Activated CD8-positive, alpha-beta memory T cell treated with anti-CD3 and anti-CD28 coated beads for 1 hour (primary cell): ENCODE measurements at places on chromosomes 6 and 20.
A peak's percentile ranks its signal among the peaks of the same experiment; 100 is the strongest.

- no peak for DNase-seq
Measured at GRCh38 chr20:48489046-48489463, 338.7 kb downstream of the PREX1 start.

DNA sequence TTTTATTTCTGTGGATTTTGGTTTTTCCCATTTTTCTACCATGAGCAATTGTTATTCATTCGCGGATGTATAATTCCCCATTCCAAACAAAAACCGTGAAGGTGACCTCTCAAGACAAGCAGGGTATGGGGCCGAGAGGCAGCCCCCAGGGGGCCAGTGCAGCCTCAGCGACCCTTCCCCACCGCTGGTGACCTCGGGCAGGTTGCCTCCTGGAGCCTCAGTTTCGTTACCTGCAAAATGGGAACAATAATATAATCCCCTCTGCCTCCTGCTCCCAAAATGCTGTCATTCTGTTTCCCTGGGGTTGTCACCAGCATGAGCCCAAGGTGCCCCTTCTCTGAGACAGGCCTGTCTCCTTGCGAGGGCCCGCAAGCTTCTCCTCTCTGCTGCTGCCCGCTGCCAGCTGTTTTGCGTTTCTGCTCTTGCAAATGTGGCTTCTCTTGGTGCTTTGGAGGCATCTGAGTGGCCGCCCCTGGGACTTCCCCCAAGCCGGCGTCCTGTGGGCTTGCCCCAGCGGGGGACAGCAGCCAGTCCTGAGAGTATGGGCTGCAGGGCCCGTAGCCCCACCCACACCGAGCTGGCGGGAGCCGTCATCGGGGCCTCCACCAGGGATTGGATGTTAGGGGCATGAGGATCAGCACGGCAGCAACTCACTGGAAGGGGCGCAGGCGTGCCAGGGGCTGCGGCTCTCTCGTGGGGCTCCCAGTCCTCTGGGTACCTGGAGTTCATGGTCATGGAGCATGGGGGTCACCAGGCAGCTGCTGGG is 161.9 kb downstream of the TAF4 start:
- no peak for DNase-seq

DNA sequence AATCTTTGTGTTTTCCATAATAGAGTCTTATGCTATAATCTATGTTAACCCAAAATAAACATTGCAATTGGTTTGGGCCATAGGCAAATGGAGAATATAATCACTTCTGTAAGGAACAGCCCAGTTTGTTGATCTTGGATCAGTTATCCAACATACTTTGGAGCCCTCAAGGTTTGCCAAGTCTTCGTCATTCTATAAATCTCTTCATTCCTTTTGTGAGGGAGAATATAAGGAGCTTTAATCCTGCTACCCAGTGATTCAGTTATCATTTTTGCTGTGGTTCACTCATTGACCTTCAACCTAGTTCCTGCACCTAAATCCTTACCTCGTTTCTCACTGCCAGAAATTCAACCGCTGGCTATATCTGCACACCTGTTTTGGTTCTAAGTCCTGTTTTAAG is 500.3 kb upstream of the PTCHD4 start:
- no peak for DNase-seq

DNA sequence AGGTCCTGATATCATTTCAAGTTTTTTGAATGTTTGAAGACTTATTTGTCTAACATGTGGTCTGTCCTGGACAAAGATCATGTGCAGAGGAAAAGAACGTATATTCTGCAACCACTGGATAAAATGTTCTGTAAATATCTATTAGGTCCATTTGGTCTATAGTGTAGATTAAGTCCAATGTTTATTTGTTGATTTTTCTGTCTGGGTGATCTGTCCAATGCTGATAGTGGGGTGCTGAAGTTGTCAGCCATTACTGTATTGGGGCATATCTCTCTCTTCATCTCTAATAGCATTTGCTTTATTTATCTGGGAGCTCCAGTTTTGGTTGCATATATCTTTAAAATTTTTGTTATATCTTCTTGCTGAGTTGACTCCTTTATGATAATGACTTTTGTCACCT is 258.4 kb upstream of the CITED2 start:
- no peak for DNase-seq

DNA sequence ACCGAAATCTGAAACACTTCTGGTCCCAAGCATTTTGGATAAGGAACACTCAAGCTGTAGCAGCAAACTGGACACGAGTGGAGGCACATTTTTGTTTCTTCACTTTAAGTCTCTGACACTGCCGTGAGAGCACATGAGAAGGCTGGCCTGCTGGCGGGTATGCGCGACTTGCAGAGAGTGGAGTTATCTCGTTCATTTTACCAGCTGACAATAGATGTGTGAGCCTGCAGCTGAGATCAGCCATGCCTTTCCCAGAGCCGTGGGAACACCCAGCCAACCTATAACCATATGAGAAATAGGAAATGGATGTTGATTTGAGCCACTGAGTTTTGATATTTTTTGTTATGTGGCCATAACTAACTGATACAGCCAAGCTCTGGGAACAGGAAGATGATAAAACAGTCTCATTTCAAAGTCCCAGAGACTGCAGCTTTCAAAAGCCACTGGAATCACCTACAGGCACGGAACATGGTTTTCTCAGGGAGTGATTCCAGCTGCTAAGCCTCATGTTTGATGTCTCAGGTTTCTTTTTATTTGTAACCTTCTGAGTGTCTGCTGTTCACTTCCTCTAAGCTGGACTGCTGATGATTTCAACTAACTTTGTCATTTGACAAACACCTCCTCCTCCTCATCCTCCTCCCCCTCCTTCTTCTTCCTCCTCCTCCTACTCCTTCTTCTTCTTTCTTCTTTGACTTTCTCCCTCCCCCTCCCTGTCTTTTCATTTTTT is 28.6 kb upstream of the LAMP5 start:
- DNase-seq: no peak

- no peak for DNase-seq
Measured at GRCh38 chr6:7390226-7390878, 744 bp downstream of the RIOK1 start.

GRCh38 chr6:44127186-44128019 is at the start of the genes MRPL14 and TMEM63B:
Gene MRPL14 (minus strand): TSS chr6:44127452. CDS start chr6:44116611, 10,841 bp downstream.
Gene TMEM63B (plus strand): TSS chr6:44127554. CDS start chr6:44134585, 7,031 bp downstream.
- peak; percentile 92 for DNase-seq

GRCh38 chr6:15378866-15379265 is 133.0 kb downstream of the JARID2 start:
- DNase-seq: no peak

DNA sequence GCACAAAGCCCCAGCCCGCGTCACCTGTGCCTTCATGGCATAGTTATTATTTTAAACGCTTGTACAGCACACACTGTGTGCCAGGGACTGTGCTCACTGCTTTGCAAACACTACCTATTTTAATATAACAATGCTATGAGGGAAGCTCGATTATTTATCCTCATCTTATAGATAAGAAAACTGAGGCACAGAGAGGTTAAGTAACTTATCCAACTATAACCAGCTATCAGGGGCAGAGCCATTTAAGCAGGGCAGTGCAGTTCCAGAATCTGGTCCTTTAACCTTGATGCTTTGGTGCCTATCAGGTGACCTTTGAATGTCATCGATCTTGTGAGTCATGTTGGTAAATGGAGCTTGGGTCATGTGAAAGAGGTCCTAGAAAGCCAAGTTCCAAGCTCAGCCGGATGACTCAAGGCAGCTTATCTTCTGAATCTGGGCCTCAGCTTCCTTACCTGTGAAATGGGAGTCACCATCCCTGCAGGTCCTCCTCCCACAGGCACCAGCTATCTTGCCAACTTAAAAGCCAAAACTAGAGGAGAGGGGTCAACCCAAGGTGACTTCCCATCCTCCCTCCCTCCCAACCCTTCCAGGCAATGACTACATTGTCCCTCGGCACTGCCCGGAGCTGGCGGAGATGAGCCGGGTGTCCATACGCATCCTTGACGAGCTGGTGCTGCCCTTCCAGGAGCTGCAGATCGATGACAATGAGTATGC is 56.4 kb upstream of the TTPAL start:
- DNase-seq: no peak

- no peak for DNase-seq
Measured at GRCh38 chr6:67133973-67134372, 1426.9 kb upstream of the EYS start.

GRCh38 chr20:47762699-47763268 is 22.5 kb downstream of the SULF2 start:
- no peak for DNase-seq

GRCh38 chr6:151284012-151284411 is 44.2 kb downstream of the AKAP12 start:
- no peak for DNase-seq

GRCh38 chr6:38273325-38273724 is 366.4 kb downstream of the BTBD9 start:
- DNase-seq: no peak

GRCh38 chr6:34460796-34461507 is 4.9 kb upstream of the PACSIN1 start:
- no peak for DNase-seq

- no peak for DNase-seq
Measured at GRCh38 chr6:33571637-33572316, 8.3 kb downstream of the BAK1 start.

GRCh38 chr6:31525553-31525931 is 3.2 kb upstream of the MCCD1 start:
- no peak for DNase-seq

DNA sequence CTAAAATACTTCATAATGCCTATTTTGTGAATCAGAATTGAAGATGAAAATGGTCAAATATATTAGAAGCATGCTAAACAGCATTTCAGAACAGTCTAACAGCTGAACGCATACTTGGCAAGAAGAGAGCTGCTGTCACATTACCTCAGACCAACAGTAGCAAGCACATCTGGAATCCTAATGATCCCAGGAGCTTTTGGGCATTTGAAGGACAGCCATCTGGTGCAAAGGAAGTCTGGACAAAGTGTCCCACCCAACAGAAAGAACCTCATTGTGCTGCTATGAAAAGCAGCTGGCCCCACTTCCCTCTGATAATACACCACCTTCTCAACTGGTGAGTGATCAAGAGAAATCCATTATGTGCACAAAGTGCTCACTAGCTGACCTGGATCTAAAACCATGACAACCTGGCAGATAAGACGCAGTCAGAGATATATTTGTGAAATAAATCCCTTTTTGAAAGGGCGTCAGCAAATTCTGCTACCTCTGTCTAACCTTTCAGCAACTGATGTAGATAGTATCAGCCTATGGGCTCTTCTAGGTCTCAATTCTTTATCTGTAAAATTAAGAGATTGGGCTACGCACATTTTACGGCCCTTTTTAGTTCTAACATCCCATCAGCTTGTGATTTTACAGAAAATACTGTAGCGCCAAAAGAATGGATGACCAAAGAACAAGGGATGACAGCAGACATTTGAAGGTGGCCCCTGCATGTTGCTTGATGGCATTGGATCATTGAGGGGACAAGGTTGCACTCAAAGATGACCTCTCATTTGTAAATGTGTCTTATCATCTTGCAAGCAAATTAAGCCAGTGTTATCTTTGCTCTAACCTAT is 78.7 kb downstream of the SGK1 start:
- no peak for DNase-seq

DNA sequence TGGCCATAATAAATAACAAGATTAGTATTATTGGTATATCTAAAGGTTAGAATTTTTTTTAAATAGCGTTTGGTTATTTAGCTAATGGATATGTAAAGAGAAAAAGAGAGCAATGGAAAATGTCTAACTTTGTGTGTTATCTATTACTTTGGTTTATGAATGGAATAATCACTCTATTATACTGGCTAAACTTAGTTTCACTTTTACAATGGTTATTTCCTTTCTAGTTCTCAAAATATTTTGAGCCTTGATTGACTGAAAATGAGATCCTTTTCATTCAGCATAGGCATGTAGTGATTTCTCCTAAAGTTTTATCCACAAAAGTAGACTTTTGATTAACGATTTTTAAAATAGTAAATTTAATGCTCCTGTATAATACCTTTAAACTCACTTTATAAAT is 51.6 kb upstream of the MLIP start:
- DNase-seq: no peak

DNA sequence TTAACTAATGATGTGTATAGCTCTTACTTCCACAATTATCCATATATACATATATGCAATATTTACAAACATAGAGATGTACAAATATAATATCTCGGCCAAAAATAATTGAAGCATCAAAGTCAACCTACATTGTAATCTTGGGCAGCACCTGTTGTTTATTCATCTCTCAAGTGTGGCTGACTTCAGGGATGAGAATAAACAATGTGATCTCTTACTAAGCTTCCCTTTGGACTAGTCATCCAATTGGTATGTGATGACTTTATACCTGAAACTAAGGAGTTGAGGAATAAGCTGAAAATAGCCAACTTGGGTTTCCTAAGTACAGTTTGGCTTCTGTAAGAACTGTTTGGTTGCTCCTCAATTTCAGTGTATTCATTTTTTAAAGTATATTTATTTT is 256.6 kb downstream of the KHDC1L start:
- DNase-seq: no peak

- DNase-seq: no peak
Measured at GRCh38 chr20:42492290-42492689, 697.4 kb downstream of the PTPRT start.

DNA sequence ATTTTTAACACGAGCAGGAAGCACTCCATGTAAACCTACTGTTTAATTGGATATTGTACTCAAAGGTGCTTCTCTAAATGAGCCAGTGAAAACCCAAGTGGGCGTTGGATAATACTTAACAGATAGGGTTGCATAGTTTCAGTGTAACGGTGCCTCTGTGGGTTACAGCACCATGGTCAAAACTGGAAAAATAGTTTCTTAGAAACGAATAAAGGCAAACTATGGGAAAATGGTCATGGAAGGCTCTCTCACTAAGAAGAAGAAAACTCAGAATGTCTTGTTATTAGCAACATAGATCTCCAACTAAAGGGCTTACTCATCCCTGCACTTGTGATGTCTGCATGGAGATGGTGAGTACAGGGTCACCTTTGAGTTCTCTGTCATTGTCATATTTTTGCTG is 59.1 kb upstream of the NEDD9 start:
- no peak for DNase-seq

DNA sequence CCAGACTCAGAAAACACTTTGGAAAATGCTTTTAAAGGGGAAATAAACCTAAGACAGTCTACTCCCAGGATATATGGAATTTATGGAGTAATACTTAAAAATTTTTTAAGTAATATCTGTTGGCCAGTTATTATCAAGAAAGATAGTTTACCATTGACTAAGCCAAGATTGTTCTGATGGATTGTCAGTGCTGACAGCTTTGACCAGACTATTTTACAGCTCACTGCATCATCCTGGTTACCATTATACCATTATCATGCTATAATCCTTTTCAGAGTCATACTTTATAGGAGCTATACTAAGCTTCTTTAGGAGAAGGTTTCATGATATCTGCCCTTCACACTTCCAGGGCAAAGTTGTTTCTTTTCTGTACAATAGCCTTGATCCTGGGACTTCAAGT is 16.5 kb downstream of the GTF2H5 start:
- no peak for DNase-seq
